ENCODE measurements at places on chromosomes 7 and 10.

- DNase-seq, result no peak
Measured at GRCh38 chr7:143437578-143437977, 5.7 kb upstream of the TAS2R60 start.

DNA sequence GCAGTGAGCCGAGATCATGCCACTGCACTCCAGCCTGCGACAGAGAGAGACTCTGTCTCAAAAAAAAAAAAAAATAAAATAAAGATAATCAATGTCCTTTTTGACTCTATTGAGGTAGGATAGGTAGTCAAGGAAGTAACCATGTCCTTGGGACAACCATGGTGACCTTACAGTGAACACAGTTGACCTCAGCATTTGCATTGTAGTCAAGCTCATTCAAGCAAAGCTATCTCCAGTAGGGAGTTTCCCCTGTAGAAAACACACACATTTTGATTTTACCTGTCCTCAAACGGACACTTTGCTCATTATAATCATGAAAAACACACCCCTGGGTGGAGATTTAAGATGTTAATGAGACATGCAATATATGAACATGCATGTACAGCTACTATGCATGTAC is 171.7 kb downstream of the KIF20B start:
- DNase-seq, result no peak

DNA sequence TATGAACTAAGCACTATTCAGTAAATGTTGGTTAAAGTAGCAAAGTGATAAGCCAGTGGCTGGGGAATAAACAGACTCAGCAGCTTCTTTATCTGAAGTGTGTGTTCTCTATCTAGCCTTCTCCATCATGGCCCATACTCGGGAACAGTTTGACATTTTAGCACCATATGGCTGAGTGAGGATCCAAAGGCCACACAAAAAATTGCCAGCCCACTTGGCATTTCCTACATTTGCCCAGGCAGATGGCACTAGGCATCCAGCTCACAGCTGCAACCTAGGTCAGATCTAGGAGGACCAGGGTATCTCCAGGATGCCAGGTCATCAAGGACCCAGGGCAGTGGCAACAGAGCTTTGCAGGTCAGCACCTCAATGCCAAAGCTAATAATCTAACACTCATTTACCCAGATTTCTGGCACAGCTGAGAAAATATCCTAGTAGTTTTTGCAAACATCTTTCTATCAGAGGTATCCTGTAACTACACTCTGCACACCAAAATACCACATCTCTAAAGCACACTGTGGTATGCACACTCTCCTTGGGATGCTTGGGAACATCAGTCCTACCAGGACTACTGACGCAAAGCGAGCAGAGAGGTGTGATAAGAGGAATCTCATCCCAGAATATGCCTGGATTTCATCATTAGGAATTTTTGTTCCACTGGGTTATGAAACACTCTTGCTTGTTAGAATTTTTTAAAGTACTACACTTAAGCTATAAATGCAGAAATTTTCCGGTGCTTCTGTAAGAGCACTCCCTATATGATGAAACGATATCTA is 61.7 kb downstream of the DOCK4 start:
- DNase-seq, result no peak

DNA sequence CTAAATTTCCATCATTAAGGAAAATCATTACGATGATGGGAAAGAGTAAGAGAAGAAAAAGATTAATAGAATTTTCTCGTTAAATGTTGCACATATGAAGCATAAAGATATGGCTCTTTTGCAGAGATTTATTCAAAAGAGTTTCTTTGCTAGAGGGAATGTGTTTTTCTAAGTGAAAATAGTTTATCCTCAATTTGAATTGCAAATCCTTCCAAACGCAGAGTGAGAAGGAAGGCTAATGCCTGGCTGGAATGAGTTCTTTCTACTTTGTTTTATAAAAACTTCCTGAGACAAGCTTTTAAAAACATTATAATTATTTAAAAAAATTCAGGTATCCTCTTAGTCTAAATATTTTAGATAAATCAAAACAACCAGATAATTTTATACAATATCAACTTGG is 14.2 kb downstream of the CYP26A1 start:
- DNase-seq, result no peak

DNA sequence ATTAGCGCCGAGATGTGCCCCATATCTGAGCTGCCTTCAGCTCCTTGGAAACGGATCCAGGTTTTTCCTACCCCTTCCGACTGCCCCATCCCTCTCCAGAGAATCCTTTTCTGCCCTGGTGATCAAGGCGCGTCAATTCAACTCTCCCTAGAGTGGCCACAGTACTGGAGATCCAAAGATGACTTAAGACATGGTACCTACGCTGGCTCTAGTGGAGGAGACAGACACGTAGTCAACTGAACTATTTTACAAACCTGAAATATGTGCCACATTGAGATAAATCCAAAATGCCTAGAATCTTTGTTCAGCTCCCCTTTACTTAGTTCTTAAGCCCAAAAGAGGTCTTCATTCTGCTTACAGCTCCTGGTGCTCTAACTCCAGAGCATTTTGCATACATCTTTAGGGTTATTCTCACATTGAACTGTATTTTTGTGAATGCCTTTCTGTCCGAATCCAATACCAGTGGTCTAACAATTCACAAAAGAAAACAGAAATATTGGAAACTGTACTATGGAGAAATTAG is 444 bp upstream of the TNPO3 start:
- DNase-seq, result no peak

Measured in kidney tubule cell (primary cell).